HT-29 (cell line): ENCODE measurements at places on chromosomes 1 and 21.

GRCh38 chr1:191034132-191034531, 556.5 kb upstream of the BRINP3 start:
- DNase-seq = no peak

GRCh38 chr1:10960411-10961299, 51.8 kb upstream of the TARDBP start:
- peak; percentile 88 for DNase-seq

DNA sequence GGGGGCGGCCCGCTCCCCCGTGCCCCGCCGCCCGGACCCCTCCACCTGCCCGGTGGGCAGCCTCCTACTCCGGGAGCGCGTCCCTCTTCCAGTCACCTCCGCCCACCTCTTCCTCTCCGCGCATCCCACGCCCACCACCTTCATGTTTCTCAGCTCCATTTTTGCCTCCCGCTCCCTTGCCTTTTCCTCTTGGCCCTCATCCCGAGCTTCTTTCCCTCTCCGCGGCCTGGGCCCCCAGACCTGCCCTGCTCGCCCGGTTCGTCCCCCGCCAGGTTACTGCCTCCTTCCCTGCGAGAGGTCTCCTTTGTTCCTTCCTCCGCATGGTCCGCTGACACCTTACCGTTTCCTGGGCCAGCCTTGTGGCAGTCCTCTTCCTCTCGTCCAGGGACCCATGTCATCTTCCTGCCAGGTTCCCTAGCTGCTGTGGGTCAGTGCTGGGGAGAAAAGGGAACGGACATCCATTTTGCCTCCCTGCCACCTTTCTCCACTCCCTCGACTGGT, 563 bp downstream of the QSOX1 start:
- peak; percentile 55 for DNase-seq

DNA sequence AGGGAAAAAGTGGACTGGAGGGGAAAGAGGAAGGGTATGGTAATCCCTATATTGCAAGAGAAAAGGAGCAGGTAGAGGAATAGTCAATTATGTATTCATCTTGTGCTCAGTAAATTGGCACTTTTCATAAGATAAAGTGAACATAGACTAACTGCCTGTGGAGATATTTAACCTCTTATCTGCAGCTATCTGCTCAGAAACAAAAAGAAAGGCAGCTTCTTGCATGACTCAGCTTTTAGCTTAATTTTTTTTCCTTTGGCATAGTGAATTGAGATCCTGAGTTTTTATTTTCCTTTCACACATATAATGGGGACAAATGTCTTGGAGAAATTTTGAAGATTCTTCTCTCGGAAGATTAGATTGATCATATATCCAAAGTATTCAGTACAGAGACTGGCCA, 127.6 kb upstream of the F3 start:
- DNase-seq = no peak

GRCh38 chr1:161502641-161503393, 2.4 kb upstream of the FCGR2A start:
- DNase-seq = no peak

GRCh38 chr1:202569393-202570322, 140.6 kb downstream of the SYT2 start:
- DNase-seq = no peak

GRCh38 chr1:43197343-43198127, 25.4 kb downstream of the CFAP57 start:
- DNase-seq = no peak

DNA sequence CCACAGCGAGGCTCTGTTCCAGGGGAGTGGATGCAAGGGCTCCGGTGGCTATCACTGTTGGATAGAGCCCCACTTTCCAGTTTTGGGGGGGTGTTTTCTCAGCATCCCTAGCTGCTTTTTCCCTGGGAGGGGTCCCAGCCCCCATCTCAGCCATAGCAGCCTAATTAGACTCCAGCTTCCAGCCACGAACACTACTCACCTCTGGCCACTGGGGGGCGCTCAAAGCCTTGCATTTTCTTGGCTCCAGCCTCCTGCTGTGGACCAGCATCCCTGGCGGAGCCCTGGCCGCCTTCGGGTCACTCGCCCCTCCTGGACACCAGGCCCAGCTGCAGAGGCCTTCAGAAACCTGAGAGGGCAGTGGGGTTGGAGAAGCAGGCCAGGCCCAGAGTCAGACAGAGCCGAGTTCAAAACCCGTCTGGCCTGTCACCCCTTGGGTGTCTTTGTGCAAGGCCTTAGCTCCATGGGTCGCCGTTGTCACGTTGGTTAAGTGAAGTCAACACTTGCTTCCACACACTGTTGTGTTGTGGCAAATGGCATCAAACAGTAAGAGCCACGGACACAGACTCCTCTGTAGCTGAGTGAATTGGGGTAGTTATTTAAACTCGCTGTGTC, 93.5 kb upstream of the ACTL8 start:
- peak; percentile 71 for DNase-seq

GRCh38 chr21:41074396-41075184, 93.4 kb upstream of the BACE2 start:
- no peak for DNase-seq

DNA sequence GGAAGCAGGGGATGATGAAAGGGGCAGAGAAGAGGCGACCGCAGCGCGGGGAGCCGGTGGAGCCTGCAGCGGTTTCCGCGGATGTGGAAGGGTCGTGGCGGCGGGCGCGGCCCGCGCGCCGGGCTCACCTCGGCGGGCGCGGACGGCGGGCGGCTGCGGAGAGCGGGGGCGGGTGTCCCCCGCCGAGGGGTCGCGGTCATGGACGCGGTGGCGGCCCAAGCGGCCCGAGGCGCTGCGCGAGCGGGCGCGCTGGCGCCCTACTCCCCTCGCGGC, 572 bp downstream of the LPGAT1 start:
- no peak for DNase-seq

DNA sequence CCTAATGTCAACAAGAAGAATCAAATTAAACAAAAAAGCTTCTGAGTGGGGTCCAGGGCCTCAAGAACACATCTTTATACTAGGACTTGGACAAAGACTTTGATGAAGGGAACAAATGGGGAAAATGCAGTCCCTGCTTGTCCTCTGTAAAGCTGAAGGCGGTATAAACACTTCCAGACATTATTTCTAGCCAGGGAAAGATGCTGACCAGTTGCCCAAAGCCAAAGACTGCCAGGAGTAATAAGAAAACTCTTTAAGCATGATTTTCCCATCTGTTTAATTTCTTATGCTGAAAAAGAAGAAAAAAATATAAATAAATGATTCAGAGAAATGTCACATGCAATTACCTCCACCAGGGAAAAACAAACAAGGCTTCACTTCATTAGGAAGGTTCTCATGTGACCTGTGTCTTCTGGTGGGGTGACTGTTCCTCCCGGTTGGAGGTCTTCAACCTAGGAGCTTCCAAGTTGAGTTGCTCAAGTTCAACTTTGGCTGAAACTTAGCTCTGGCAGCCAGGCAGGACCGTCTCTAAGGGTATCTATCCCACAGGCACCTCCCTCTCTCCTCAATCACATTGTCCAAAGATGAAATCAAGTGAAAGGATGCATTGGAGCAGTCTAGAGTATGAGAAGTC, 65.2 kb upstream of the KCNE2 start:
- no peak for DNase-seq

DNA sequence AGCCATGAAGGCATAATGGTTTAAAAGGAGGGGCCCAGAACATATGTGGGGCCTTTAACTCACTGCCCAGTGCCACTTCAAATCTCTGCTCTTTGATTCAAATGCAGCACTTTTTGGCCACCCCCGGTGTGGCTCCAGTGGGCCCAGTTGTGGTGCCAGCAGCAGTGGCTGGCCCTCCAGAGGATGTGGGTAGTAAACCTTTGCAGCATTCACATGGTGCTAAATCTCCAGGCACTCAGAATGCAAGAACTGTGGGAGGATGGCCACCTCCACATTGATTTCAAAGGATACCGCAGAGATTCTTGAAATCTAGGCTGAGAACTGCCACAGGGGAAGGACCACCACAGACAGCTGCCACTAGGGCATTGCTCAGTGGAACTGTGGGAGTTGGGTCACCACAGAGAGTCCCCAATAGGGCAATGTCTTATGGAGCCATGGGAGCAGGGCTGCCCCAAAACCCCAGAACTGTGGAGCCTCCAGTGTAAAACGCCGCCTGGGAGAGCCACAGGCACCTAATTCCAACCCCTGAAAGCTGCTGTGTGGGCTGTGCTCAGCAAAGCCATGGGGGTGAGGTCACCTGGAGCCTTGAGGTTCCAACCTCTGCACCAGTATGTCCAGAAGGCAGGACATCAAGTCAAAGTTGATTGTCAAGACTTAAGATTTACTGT, 6.6 kb upstream of the ADAM30 start:
- DNase-seq = no peak

DNA sequence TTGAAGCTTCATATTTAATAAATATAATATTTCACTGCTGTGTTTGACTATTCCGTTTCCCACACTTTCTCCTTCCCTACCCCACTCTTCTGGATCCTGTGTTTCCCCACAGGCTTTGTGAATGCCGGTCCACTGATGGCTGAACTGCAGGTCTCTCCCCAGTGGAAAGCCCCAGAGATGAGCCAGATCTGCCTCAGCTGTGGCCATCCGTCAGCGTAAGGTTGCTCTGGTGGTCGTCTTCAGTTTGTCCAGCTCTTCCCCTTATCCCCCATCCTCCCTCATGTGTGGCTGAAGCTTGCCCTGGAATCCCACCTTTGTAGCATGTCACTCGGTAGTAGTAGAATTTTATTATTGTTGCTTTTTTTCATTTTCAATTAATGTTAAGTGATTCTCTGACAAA, 11.4 kb downstream of the SMAP2 start:
- no peak for DNase-seq

DNA sequence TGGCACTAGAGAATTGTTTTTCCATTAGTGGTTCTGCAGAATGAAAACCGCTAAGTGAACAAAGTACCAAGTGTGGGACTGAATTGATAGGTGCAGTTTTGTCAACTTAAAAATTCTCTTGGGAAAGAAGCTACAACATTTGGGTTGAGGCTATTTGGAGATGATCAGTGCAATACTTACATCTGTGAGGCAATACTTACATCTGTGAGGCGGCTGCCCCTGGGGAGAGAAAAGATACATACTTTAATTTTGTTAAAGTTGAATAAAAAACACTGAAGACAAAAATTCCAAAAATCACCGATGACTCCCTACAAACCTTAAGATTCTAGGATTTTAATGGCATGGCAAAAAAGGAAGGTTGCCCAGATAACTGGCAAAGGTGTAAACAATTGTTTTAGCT, 1.7 kb downstream of the CFAP410 start:
- DNase-seq = no peak

GRCh38 chr1:222335586-222335985, 212.3 kb downstream of the HHIPL2 start:
- no peak for DNase-seq

GRCh38 chr1:200751717-200752116, 13.0 kb downstream of the CAMSAP2 start:
- no peak for DNase-seq

GRCh38 chr1:40239626-40240025, 8.1 kb upstream of the TMCO2 start:
- no peak for DNase-seq

DNA sequence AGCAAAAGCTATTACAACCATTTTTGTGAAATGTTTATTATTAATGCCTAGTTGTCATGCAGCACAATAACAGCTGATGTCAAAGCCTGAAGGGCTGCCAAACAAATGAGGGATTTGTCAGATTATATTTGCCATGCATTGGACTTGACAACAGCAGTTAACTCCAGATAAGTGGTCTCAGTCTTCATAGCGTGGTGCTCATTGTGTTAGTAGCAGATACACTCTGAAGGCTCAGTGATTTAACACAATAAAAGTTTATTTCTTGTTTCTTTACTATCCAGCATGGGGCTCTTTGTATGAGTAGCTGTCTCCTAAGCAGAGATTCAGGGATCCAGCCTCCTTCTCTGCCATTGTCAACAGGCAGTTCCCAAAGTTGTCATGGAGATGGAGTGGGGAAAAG, 76.0 kb upstream of the PTGFRN start:
- DNase-seq = no peak

DNA sequence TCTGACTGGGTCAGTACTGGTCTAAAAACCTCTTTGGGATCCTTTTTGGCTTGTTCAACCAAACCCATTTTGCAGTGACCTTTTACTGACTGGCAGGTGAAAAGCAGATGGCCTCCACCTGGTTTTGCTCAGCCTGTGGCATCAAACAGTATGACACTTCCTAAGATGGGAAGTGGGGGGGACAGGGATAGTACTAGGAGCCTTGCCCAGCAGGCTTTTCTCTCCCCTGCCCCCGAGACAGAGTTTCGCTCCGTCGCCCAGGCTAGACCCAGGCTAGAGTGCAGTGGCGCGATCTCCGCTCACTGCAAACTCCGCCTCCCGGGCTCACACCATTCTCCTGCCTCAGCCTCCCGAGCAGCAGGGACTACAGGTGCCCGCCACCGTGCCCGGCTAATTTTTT, 18.3 kb downstream of the INTS3 start:
- DNase-seq = no peak

DNA sequence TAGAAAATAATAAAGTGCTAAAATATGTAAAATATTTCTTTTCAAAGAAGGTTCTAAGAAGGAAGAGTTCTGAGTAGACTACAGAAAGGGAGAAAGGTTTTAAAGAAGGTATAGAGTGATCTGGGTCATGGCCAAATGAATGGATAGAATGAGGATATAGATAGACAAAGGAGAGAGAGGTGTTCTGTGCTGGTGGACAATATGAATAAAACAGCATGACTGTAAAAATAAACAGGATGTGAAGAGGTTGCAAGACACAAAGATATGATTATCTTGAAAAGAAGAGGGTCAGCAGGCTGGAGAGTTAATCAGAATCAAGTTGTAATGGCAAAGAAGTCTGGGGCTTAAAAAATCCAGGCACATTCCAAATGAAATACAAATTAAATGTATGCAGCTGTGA, 86.7 kb upstream of the GNG4 start:
- DNase-seq = no peak

GRCh38 chr1:247337961-247338360, 6.3 kb upstream of the ZNF496 start:
- DNase-seq = no peak

DNA sequence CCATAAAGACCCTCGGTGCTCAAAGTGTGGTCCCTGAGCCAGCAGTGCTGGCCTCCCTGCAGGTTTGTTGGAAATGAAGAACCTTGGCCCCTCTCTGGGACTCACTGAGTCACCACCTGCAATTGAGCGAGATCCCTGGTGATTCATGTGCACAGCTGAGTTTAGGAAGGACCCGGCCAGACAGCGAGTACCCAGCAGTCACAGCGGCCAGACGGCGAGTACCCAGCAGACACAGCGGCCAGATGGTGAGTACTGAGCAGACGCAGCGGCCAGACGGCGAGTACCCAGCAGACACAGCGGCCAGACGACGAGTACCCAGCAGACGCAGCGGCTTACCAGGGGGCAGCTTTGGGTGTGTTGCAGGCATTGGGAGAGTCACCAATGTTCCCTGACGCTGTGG, 123.8 kb downstream of the PRDM16 start:
- DNase-seq = no peak

- no peak for DNase-seq
Measured at GRCh38 chr1:198167436-198167934, 10.7 kb downstream of the NEK7 start.
